SK-N-MC (cell line): ENCODE measurements at places on chromosomes 2 and 18.

- no peak for DNase-seq
Measured at GRCh38 chr2:239397931-239398471, 2.8 kb downstream of the HDAC4 start.

DNA sequence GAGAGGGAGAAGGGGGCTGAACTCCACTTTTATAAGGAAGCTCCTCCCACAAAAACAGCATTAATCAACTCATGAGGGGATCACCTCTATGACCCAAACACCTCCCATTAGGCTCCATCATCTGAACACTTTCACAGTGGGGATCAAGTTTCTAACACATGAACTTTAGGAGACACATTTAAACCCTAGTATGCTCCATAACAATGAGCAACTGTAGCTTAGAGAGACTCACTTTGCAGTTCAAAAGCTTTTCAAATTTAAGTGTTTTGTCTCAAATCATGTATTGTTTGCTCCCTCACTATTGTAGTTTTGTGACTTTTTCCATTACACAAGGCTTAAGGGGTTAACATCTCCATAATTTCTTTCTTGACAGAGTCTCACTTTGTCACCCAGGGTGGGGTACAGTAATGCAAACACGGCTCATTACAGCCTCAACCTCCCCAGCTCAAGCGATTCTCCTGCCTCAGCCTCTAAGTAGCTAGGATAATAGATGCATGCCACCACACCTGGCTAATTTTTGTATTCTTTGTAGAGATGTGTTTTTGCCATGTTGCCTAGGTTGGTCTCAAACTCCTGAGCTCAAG is 352.7 kb upstream of the CDH20 start:
- DNase-seq: no peak

- no peak for DNase-seq
Measured at GRCh38 chr18:3985664-3986063, 469.4 kb downstream of the DLGAP1 start.

- no peak for DNase-seq
Measured at GRCh38 chr18:27616324-27616723, 431.2 kb upstream of the CHST9 start.

DNA sequence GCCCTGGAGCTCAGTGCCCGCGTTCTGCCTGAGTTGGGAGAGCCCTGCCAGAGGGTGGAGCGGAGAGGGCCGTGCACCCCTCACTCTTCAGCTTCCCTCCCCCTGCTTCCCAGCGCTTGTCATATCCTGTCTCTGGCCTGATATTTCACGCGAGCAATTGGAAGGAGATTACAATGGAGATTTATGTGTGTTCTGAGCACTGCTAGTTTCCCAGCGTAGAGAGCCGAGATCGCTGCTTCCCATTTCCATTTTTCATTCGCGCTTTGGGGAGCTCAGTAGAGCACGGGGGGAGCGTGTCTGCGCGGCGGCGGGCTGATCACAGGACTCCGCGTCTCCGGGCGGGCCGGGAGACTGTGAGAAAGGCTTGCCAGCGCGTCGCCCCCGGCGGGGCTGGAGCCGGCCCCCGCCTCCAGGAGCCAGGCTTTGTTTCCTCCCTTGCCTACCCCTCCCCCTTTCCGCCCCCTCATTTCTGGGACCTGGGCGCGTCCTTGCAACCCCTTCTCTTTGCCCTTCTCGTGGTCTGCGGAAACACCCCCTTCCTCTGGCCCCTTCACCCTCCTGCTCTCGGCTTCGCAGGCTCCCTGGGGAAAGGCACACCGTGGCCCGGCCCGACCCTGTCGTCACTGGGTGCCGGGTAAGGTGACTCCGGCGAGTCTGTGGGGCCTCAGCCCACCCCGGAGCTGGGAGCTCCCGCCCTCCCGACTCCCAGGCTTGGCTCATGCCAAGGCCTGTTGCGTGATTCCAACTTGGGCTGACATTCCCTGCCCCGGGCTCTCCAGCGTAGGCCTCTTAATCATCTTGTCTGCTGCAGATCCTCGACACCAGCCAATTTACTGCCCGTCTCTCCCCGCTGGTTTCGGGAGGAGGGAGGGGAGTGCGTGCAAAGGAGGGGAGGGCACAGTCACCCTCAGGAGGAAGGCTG is 5.8 kb downstream of the DLX2 start:
- no peak for DNase-seq

- no peak for DNase-seq
Measured at GRCh38 chr18:77092104-77093066, 40.2 kb downstream of the MBP start.

DNA sequence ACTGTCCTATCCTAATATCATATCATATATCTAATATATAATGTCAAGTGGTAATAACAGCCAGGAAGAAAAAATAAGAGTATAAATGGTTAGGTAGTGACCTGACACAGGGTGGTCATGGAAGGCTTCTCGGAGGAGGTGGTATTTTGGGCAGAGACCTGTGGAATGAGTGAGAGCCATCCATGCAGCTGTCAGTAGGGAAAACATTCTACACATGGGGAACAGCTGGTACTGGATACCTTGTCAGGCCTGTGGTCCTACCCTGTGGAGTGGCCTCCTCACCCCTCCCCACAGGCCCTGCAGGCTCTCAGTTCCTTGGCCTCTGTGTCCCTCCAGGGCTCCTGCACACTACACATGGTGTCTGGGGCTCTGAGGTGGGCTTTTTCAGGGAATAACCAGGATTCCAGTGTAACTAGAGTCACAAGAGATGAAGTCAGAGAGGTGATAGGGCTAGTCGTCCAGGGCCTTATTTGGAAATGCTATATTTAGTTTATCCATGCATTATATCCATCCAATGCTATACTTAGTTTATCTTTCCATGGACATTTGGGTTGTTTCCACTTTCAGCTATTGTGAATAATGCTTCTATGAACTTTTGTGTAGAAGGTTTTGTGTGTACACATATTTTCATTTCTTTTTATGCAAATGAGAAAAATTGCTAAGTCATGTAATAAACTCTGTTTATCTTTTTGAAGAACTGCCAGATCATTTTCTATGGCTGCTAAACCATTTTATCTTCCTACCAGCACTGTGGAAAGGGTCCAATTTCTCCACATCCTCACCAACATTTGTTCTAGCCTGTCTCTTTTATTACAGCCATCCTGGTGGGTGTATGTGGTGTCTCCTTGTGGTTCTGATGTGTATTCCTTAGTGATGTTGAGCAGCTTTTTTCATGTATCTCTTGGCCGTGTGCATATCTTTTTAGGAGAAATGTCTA is 75.6 kb downstream of the TPGS2 start:
- no peak for DNase-seq

DNA sequence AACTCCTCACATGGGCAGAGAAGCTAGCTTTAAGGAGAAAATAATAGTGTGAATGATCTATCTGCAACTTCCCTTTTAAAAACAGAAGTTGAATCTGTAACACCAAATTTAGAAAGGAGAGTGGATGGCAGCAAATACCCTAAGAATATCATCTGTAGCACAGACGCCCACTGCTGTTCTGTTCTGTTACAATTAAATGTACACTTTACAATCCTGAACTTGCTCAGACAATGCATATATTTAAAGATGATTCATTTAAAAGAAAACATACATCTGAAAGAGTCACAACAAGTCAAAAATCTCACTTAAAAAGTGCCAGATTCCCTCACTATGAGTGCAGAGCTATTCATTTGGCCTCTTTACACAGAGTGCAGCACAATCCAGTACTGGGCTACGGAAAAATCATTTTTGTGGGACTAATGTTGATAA is 8.0 kb upstream of the SERTAD2 start:
- DNase-seq: no peak

GRCh38 chr18:9737472-9738121 is 29.5 kb downstream of the RAB31 start:
- no peak for DNase-seq

GRCh38 chr2:178478130-178478438 is 316 bp downstream of the FKBP7 start:
- no peak for DNase-seq

DNA sequence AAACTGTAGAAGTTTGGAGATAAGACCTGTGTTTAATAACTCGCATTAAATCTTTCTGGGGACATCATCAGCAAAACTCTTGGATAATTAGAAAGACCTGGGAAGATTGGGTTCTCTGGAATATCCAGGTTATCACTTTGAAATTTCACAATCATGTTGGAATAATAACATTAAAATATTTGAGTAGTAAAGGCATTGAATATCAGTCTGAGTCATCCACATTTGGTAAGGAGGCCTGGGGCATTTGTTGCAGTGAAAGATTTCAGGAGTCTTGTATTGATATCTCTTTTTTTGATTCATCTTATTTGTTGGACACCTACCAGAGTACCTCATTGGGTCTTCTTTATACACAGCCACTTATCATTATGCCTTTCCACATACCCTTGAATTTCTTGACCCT is 95.9 kb downstream of the EPB41L5 start:
- no peak for DNase-seq

- no peak for DNase-seq
Measured at GRCh38 chr2:127654084-127654837, 8.3 kb downstream of the GPR17 start.
